NCI-H187 (cell line): ENCODE measurements at places on chromosomes 4 and X.

GRCh38 chr4:48275247-48275646 is 5.6 kb upstream of the TEC start:
- DNase-seq = no peak

DNA sequence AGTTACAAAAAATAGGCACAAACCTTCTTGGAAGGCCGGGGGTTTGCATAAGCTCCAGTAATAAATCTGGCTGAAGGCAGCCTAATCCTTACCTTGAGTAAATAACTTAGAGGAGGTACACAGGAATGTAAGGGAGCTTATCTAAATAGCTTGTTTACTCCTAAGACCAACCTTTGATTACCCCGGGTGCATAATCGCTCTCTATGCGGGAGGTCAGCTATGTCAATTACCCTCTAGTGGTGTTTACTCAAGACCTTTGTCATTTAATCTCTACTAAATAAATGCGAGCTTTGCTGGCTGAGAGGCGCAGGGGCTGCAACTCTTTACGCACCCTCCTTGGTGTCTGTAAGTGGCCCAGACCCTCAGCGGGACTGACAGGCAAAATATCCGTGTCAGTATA is 50.2 kb upstream of the MAP9 start:
- no peak for DNase-seq

- DNase-seq = no peak
These were observed 549.2 kb upstream of the AMOT start for GRCh38 chrX:113389846-113390245.

- no peak for DNase-seq
These were observed 35.5 kb downstream of the NAA11 start for GRCh38 chr4:79290376-79290775.

- DNase-seq = no peak
These were observed 13.7 kb downstream of the DDX60 start for GRCh38 chr4:168304744-168305459.

DNA sequence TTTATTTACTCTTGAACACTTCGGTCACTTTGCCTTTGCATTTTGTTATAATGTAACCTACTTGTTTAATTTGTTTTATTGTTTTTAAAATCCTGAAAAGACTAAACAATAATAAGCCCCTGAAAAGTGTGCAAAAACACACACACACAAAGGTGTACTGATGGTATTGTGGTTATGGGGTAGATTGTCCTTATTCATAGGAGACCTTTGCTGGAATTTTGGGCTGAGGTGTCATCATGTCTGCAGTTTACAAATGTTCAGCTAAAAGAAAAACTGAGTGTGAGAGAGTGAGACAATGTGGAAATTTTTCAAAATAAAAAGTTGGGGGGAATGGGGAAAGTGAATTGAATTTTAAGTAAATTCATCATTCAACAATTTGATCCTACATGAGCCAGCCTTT is 174.9 kb downstream of the QDPR start:
- DNase-seq = no peak
